Psoas muscle (tissue), 8 donors: ENCODE measurements at places on chromosomes 2 and 18. TPM values are rescaled to one million over a fixed set of nuclear protein-coding genes. Genes with fewer than 3 reads are reported as not detected.

DNA sequence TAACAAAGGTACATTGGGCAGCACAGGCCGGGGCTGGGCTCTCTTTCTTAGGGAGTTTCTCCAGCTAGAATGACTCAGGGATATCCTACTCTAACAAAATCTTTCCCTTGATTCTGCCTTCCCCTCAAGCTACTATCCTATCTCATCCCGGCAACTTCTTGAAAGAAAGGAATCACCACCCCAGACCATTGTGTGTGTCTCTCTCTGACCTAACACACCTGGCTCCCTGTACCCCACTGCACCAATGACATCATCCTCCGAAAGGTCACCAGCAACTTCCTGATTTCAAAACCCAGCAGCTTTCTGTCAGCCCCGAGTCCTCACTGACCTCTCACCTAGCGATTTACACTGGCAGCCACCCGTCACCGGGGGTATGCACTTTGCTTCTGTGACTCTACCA lies 72.1 kb upstream of the MAP4K4 start:
- DNase-seq: no peak

GRCh38 chr18:4543711-4544110 lies 88.6 kb upstream of the DLGAP1 start:
- DNase-seq: no peak

- no peak for DNase-seq
These were observed 13.0 kb downstream of the TEX44 start for GRCh38 chr2:231605607-231606091.

Gene ACKR3
- 12.6 TPM for total RNA-seq

Gene RAD51AP2
- 0.06 TPM for total RNA-seq
